ENCODE measurements at places on chromosomes 1 and 21.

- H3K4me3 ChIP-seq: peak overlapping the region; percentile 84
- DNase-seq: no peak
- H3K36me3 ChIP-seq: no peaks in the 10 kb centered on the region
- no peaks in the 10 kb centered on the region for H3K27me3 ChIP-seq
- no peak overlapping the region for H3K27ac ChIP-seq
These were observed 33.3 kb downstream of the DNTTIP2 start for GRCh38 chr1:93845538-93846205.

GRCh38 chr1:197680311-197680710, 95.0 kb downstream of the DENND1B start:
- no peaks in the 10 kb centered on the region for H3K36me3 ChIP-seq
- H3K4me1 ChIP-seq: no peaks in the 10 kb centered on the region
- DNase-seq: no peak
- H3K27ac ChIP-seq: no peak overlapping the region

- H3K4me1 ChIP-seq: peaks cover 12% of the 10 kb centered on the region
- no peaks in the 10 kb centered on the region for H3K36me3 ChIP-seq
- H3K27ac ChIP-seq: no peak overlapping the region
- no peak overlapping the region for H3K4me3 ChIP-seq
- DNase-seq: no peak
- no peaks in the 10 kb centered on the region for H3K27me3 ChIP-seq
These were observed 10.1 kb downstream of the VAV3 start for GRCh38 chr1:107954719-107955415.

GRCh38 chr21:15441060-15441493, 288.7 kb upstream of the USP25 start:
- no peak overlapping the region for H3K27ac ChIP-seq
- no peak for DNase-seq
- no peaks in the 10 kb centered on the region for H3K36me3 ChIP-seq
- peaks cover 13% of the 10 kb centered on the region for H3K4me1 ChIP-seq
- H3K27me3 ChIP-seq: no peaks in the 10 kb centered on the region

- no peak overlapping the region for H3K27ac ChIP-seq
- no peaks in the 10 kb centered on the region for H3K4me1 ChIP-seq
- H3K4me3 ChIP-seq: no peak overlapping the region
- DNase-seq: no peak
These were observed 892.4 kb upstream of the B3GALT2 start for GRCh38 chr1:194078765-194079164.

DNA sequence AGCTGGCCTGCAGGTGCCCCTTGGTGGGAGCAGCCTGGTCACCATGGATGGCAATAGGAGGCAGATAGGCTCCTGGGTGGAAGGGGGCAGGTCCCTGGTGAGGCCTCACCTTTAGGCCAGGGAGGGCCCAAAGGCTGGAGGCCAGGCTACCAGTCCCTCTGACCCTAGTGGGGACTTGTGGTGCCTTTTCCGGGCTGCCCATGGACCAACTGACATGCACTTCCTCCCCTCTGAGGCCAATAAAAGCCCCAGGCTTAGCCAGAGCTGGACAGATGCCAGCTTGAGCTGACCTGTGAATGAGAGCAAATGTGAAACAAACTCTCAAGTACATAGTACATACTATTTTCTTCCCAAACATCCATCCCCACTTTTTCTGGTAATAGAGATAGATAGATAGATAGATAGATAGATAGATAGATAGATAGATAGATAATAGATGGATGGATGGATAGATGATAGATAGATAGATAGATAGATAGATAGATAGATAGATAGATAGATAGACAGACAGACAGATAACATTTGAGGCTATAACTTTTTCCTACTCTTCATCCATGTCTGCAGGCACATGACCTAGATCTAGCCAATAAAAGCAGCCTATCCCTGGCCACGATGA, 9.2 kb upstream of the CTTNBP2NL start:
- H3K27ac ChIP-seq: no peak overlapping the region
- no peaks in the 10 kb centered on the region for H3K27me3 ChIP-seq
- H3K4me3 ChIP-seq: no peak overlapping the region
- DNase-seq: no peak
- no peaks in the 10 kb centered on the region for H3K36me3 ChIP-seq
- no peaks in the 10 kb centered on the region for H3K4me1 ChIP-seq

GRCh38 chr21:37224861-37225839, 42.0 kb downstream of the VPS26C start:
- peaks cover 6% of the 10 kb centered on the region for H3K4me1 ChIP-seq
- no peak for DNase-seq
- peaks cover 19% of the 10 kb centered on the region for H3K36me3 ChIP-seq
- H3K27me3 ChIP-seq: no peaks in the 10 kb centered on the region

GRCh38 chr1:202704601-202705000, 5.7 kb downstream of the SYT2 start:
- H3K4me3 ChIP-seq: no peak overlapping the region
- H3K27me3 ChIP-seq: peaks cover 8% of the 10 kb centered on the region
- no peaks in the 10 kb centered on the region for H3K36me3 ChIP-seq
- DNase-seq: no peak
- H3K4me1 ChIP-seq: no peaks in the 10 kb centered on the region
- H3K27ac ChIP-seq: no peak overlapping the region

- no peak overlapping the region for H3K27ac ChIP-seq
- no peaks in the 10 kb centered on the region for H3K27me3 ChIP-seq
- H3K4me3 ChIP-seq: no peak overlapping the region
- H3K36me3 ChIP-seq: no peaks in the 10 kb centered on the region
- DNase-seq: no peak
These were observed 41.5 kb downstream of the NKAIN1 start for GRCh38 chr1:31198150-31198549.

DNA sequence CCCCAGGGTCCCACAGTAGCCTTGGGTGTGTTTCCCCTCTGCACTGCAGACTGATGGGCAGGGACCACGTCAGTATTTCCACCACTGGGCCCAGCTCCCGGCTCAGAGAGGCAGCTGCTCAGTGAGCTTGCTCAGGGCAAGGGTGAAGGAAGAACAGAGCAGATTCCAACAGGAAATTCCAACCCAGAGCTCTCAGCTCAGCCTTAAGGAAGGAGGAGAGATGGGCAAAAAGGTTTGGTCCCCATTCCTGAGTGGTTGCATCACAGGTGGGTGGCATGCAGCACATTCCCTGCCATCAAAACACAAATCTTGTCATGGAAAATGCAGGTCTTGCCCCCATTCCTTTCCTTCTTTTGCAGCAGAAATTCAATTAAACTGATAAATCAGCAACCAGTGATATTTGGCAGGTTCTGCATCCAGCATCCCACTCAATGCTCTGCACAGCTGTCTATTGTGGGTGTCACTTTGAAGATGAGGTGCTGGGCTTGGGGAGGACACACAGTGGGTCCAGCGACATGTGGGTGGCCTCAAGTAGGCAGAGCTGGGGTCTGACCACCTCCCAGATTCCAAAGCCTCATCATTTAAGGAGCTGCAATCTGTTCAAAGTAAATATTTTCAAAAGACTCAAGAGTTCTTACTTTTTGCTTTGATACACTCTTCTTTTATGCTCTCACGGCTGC, 315.4 kb downstream of the DSCAM start:
- no peak for DNase-seq
- no peaks in the 10 kb centered on the region for H3K36me3 ChIP-seq
- no peaks in the 10 kb centered on the region for H3K27me3 ChIP-seq
- H3K4me1 ChIP-seq: no peaks in the 10 kb centered on the region

DNA sequence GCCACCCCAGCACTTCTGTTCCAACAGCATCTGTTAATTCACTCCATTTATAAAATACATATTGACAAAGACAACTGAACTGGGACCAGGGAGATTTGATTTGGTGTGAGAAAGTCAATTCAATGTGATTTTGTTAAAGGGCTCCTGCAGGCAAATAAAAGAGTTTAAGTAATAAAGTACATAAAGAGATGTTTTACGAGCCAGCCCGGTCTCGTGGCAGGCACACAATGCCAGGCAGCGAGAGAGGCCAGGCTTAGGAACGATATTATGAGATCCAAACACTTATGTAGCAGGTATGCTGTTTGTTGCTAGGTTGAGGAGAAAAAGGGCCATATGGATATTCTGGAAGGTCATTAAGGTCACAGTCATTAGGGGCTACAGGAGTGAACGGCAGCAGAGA, 227.1 kb downstream of the KCTD3 start:
- no peak for DNase-seq
- no peak overlapping the region for H3K4me3 ChIP-seq
- H3K27ac ChIP-seq: no peak overlapping the region
- no peaks in the 10 kb centered on the region for H3K27me3 ChIP-seq
- no peaks in the 10 kb centered on the region for H3K4me1 ChIP-seq

GRCh38 chr1:205585835-205586785, 45.7 kb downstream of the ELK4 start:
- H3K36me3 ChIP-seq: no peaks in the 10 kb centered on the region
- no peak overlapping the region for H3K4me3 ChIP-seq
- H3K27me3 ChIP-seq: no peaks in the 10 kb centered on the region
- no peak overlapping the region for H3K27ac ChIP-seq
- H3K4me1 ChIP-seq: peaks cover 10% of the 10 kb centered on the region

DNA sequence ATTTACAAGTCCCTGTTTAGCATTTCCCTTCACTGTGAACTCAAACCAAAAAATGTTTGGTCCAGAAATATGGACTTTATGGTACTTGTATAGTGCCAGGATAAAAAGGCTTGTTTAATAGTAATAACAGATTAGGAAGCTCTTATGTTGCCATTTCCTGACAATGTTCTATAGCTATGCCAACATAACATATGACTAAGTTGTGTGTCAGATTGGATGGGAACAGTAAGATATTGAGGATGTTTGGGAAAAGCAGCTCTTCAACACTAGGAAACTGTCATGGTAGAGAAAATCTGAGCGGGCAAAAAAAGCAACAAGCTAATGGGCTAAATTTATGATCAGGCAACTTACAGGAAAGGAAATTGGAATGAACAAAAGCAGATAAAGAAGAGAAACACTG, 287.1 kb upstream of the ADGRL4 start:
- no peak for DNase-seq
- H3K36me3 ChIP-seq: no peaks in the 10 kb centered on the region
- H3K4me1 ChIP-seq: no peaks in the 10 kb centered on the region
- H3K27me3 ChIP-seq: no peaks in the 10 kb centered on the region

- H3K4me1 ChIP-seq: peaks cover 28% of the 10 kb centered on the region
- peak overlapping the region; percentile 71 for H3K4me3 ChIP-seq
- no peaks in the 10 kb centered on the region for H3K27me3 ChIP-seq
These were observed 648 bp downstream of the S100PBP start for GRCh38 chr1:32817815-32818786.

- no peaks in the 10 kb centered on the region for H3K36me3 ChIP-seq
- H3K27ac ChIP-seq: no peak overlapping the region
- DNase-seq: no peak
- H3K4me1 ChIP-seq: no peaks in the 10 kb centered on the region
These were observed 67.7 kb downstream of the PTGER3 start for GRCh38 chr1:70979881-70980280.

DNA sequence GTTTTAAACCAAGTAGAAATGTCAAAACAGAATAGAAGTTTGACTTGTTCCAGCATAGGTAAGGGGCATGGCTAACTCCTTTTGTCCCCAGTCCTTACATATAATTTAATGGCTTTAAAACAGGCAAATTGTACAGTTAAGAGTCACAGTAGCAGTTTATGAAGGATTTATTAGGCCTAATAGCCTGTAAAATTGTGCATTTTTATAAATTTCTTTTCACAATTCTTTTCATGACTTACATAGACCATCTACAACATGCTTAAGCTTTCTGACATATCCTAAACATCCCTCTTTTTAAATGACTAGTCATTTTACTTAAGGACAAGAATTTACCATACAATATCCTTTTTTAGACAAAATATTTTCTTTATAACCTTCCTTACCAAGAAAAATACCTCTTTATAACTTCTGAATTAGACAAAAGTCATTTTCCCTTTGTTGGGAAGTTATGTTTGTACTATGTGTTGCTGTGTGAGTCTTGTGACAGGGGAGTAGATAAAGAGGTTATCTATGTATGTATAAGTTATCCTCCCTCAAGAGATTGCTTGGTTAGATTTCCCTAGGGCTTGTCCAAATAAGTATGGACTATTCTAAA, 34.5 kb upstream of the SLC5A9 start:
- no peaks in the 10 kb centered on the region for H3K27me3 ChIP-seq
- H3K4me3 ChIP-seq: no peak overlapping the region
- no peak overlapping the region for H3K27ac ChIP-seq
- H3K4me1 ChIP-seq: no peaks in the 10 kb centered on the region
